Right lung (tissue), 10 donors: ENCODE measurements at places on chromosomes 13 and 19.

DNA sequence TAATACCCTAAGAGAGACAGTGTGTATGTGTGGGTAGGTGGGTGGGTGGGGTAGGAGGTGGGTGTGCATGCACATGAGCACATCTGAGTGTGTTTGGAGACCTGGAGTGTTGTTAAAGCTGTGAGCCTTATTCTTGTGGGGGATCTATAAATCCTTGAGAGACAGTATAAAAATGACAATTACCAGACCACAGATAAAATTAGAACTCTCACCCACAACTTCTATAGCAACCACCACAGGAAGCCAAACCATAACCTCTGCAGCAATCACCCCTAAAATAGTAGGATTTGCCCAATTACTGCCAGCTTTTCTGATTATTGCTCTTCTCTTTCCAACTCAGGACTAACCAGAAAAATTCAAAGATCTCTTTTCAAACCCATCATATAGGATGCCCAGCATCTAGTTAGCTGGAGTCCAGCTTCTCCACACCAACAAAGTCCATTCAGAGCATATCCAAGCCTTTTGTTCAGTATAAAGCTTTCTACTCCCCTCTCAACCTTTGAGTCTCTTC lies 93.4 kb upstream of the SLITRK1 start:
- DNase-seq: no peak

GRCh38 chr19:38386300-38386970 lies 1.4 kb downstream of the GGN start:
- no peak for DNase-seq

- DNase-seq: no peak
Measured at GRCh38 chr13:112445411-112446271, 69.5 kb downstream of the SPACA7 start.

DNA sequence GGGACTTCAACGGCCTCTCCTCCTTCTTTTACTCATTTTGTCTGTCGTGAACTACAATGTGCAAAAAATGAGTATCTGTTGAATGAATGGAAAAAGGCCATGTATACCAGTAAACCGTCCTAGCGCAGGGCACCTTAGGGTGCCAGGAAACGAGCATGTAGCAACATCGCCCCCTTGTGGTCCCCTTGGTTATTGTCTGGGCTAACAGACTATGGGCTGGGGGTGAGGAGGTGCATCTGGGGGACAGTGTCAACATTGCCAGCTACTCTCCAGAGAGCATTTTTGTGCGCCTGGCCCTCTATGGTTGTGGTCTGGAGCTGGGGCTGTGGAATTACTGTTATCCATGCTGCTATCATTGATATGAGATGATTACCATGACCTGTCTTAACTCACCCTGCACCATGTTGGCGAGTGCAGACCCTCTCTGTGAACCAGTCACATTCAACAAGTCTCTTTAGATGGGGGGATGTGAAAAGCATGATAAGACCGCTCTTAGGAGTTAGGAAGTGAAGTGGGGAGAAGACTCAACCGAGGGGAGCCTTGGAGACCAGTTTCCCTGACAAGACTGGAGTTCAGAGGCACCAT lies 22.8 kb upstream of the SIGLEC11 start:
- DNase-seq: no peak

DNA sequence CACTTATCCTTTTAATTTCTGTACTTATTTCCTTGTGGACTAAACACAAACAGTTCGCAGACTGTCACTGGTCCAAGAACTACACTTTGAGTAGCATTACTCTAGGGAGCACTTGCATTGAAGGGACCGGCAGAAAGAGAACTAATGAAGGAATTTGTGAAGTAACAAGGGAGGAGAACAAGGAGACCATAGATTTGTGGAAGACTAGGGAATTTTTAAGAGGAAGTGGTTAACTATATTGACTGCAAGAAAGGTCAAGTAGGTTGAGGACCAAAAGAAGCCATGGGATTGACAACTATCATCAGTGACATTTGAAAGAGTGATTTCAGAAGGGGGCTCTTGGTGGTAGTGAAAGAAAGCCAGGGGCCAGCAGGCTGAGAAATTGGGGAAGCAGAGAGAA lies 4.0 kb upstream of the RB1 start:
- DNase-seq: no peak

DNA sequence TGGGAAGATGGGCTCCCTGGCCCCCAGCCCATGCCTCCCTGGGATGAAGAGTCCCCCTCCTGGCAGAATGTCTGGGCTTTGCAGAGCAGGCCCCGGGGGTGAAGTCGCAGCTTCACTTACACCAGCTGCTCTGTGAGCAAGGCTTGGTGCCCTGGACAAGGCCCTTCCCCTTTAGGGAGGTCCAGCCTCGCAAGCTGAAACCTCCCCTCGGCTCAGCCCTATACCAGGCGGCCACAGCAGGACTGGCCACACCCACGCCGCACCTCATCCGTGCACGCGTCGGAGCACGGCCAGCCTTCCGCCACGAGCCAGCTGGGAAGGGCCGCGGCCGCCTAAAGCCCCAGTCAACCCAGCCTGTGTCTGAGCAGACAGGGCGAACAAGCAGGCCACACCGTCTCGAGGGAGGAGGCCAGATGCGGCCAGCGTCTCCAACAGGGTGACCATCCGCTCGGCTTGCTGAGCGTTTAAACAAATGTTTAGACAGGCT lies 83.2 kb upstream of the MCF2L start:
- DNase-seq: peak; percentile 84
